ENCODE measurements at places on chromosomes 2 and 18. TPM values are rescaled to one million over a fixed set of nuclear protein-coding genes. Genes with fewer than 3 reads are reported as not detected.
A peak's percentile ranks its signal among the peaks of the same experiment; 100 is the strongest.

- DNase-seq = no peak
Observed at GRCh38 chr2:130251535-130251872, 53.3 kb upstream of the TUBA3E start.

DNA sequence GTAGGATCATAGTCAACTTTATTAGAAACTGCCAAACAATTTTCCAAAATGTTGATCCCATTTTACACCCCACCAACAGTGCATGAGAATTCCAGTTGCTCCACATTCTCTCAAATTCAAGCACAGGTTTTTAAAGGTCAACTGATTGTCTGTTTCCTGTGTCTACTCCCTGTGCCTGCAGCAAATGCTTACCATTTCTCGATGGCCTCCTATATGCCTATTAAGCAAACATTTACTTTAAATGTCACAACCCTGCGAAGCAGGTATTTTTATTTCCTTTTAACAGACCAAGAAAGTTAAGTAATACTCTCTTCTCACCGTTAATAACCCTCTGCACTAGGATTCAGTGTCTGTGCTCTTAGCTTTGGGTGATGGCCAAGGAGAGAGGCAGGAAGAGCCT is 163.8 kb upstream of the EPB41L3 start:
- no peak for DNase-seq

GRCh38 chr2:240811346-240812300 is 8.4 kb downstream of the KIF1A start:
- DNase-seq = no peak

GRCh38 chr2:10934979-10935350 is 23.2 kb downstream of the KCNF1 start:
- no peak for DNase-seq

- no peak for DNase-seq
Observed at GRCh38 chr2:10297959-10298531, 4.7 kb upstream of the HPCAL1 start.

DNA sequence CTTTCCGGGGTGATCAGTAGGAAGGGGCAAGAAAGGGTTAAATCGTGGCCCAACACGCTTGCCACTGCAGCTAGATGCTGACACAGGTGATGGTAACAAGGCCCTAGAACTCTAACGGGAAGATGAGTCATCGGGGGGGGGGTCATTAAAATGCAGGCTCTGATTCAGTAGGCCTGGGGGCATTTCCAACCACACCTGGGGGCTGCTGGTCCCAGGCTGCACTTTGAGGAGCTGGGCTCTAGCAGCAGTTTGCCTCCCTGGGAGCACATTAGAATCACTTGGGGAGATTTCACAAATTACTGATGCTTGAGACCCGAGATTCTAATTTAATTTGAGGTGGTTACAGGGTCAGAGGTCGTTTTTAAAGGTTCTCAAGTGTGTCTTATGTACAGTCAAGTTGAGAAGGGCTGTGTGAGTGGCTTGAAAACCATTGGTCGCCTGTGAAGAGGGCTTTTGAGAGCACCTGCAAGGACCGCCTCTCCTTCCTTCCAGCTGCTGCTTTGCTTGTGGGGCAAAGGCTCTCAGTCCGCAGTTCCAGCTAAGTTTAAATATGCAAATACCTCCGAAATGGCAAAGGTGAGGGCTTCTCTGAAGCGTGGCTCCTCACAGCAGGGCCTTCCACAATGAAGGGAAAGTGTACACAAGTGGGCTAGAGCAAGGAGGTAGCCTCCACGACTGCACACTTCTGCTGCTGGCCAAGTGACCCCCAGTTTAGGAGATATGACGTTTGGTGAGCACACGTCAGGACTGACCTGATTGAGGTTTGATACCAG is 128.0 kb upstream of the MSH6 start:
- peak; percentile 45 for DNase-seq

DNA sequence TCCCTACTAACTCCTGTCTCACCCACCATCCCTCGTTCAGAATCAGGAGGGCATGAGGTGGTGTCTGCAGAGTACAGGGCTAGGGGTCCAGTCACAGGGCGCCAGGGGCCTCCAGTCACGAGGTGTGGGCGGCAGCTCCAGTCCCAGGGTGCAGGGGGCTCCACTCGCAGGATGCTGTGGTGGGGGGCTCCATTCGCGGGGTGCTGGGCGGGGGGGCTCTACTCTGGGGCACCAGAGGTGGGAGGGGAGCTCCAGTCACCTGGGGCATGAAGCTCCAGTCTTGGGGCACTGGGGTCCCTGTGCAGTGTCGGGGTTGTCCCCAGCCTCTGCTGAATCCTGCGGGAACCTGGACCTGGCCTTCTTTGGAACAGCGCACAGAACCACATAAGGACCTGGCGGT is 66.0 kb downstream of the EIPR1 start:
- no peak for DNase-seq

The C18orf32 gene
- 44.5 TPM for total RNA-seq

The SUCLG1 gene
- total RNA-seq = 48.4 TPM

All from kidney epithelial cell (primary cell).